Foreskin melanocyte (primary cell): ENCODE measurements at places on chromosomes 2 and 18.

DNA sequence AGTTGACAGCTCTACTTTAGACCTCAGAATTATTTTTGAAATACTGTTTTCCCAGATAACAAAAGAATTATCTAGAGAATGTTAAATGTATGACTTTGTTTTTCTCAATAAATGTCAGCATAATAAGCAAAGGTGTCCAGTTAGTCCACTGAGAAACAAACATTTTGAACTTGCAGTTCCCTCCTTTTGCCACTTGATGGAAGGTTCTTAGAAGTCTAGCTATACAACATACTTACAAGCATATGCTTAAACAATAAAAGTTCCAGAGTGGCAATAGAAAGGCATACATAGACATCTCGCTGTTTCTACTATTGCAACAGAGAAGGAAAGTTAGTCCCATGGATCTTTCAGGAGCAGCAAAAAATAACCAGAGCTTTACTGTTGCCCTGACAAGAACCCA is 11.8 kb downstream of the NDUFA10 start:
- no peak for DNase-seq

DNA sequence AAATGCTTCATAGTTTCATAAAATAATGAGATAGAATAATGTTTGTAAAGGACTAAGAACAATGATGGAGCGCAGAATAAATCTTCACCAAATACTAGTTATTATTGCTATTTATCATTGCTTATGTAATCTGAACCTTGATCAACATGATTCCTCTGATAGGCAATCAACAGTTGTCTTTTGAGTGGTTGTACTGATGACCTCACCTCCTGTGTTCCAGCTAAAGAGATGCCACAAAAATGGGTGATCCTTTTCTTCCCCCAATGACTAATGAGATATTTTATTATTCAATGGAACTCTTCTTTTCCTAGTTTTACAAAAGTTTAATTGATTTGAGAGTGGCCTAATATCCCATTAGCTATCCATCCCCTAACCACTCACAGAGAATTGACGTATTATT is 784.0 kb upstream of the FSHR start:
- peak; percentile 44 for DNase-seq

DNA sequence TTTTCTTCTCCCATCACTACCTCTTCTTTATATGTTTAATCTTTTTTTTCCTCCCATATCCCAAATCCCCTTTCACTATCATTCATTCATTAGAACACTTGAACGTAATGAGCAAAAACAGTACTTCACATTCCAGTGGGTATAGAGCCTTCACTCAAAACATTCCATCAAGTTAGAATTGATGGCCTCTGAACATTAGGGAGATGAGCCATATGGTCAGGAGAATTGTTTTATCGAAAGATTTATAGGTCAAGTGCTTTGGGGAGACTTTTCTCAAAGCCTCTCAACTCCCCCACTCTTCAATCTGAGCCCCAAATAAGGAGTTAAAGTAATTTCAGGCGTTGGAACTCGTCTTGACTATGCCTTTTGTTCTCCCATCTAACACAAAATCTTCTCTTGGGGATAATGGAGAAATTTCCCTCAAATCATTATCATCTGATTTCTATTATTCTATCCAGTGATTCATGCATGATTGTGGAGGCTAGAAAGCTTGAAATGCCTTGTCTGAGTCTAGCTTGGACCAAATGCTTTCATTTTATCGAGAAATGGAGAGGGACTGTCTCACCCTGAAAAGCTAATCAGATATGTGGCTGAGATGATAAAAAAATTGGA is 79.2 kb downstream of the KIAA2012 start:
- no peak for DNase-seq

DNA sequence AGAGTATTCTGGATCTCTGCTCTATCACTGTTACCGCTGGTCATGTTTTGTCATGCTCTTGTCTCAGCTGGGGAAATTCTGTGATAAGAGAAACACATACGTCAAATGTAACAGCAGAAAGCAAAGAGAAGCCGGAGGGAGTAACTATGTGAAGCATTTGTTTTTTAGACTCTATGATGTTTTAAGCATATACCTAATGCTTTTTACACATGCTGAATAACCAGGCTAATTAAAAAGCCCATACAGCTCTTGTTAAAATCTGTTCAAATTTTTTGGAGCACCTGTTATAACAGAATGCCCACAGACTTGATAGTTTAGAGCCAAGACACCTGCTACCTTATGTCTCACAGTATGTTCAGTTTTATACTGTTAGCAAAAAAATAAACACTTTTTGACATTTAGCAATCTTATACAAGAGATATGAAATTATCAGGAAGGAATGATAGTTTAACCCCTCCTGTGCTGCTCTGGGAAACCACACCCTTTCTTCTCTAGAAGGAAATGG is 92.3 kb upstream of the TANK start:
- no peak for DNase-seq

- DNase-seq = no peak
These were observed 869.2 kb downstream of the BCL11A start for GRCh38 chr2:59684116-59684770.

DNA sequence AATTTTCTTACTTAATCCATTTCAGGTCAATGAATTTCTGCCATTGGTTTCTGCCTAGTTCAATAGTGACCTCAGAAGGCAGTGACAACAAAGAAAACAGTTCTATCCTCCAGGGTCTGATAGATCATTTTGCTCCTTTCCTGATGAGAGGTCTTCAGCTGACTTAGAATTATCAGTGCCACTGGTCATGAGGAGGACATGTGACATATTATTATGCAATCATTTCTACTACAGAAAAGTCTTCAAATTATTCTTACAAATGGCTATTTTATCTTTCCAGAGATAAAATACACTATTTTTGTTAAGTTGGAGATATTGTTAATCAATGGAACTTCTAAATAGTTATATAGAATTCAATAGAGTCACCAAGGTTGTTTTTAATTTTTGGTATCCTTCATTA is 360.0 kb upstream of the GALNT5 start:
- DNase-seq = no peak

- DNase-seq = no peak
These were observed 29.3 kb downstream of the CD8B2 start for GRCh38 chr2:106516436-106516835.
